ENCODE measurements at places on chromosomes 4 and X.

DNA sequence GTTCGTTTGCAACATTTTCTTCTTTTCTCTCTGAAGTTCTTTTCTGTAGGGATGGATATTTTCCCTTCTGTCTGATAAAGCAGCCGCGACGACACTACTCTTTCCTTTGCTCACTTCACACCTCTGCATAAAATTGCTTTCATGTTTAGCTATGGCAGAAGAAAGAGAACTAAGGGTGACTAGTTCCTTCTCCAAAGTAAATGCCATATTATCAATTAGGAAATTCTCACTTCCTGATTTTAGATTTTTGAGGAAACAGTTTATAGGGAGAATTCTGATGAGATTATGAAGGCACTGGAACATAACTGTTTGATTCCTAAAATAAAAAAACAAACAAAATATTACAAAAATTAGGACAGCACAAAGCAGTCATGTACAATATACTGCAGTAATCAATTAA, 29.2 kb downstream of the FANCB start:
- DNase-seq = no peak

DNA sequence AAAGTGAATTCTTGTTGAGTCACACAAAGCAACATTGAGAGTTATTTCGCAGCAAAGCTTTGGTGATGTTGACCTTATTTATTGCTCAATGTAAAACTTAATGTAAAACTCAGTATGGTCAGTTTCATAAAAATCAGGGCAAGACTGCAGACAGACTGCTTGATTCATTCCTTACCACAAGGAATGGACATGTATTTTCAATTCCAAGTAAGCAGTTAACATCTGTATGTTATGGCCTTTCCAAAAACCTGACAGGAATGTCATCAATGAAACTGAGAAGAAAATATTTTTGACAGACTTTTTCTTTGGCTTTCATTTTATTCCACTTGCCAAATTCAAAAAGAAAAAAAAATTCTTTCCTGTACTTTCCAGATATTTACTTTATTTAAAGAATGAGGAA, 488.3 kb downstream of the ANKRD50 start:
- DNase-seq = no peak

DNA sequence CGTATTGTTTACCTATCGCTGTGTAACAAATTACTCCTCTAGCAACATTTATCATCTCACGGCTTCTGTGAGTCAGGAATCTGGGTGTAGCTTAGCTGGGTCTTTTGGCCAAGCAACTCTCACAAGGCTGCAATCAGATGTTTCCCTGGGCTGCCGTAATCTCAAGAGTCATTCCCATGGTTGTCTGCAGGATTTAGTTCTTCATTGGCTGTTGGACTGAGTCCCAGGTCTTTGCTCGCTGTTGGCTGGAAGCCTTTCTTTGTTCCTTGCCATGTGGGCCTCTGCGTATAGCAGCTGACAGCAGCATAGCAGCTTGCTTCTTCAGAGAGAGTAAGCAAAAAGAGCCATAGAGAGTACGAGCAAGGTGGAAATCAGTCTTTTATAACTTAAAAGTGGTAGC, 16.8 kb downstream of the POLR2B start:
- no peak for DNase-seq

- DNase-seq = no peak
These were observed 81.2 kb upstream of the GPM6B start for GRCh38 chrX:13898083-13898482.

GRCh38 chr4:175905925-175906324, 93.9 kb upstream of the GPM6A start:
- no peak for DNase-seq

DNA sequence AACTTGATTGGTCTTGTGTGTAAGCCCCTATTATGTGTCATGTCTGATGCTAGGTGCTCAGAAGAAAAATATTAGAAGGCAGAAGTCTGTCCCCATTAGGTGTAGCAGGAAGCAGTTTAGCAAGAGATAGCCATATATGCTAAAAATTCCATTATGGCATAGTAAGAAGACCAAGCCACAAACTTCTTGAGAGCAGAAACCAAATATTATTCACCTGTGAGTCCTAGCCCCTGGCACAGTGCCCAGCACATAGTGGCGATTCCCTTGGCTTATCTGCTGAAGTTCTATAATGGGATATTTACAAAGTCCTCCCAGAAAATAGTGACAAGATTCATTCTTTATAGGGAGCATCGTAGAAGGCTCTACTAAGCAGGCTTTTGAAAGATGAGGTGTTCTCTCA, 174.4 kb downstream of the RAB28 start:
- DNase-seq = no peak

DNA sequence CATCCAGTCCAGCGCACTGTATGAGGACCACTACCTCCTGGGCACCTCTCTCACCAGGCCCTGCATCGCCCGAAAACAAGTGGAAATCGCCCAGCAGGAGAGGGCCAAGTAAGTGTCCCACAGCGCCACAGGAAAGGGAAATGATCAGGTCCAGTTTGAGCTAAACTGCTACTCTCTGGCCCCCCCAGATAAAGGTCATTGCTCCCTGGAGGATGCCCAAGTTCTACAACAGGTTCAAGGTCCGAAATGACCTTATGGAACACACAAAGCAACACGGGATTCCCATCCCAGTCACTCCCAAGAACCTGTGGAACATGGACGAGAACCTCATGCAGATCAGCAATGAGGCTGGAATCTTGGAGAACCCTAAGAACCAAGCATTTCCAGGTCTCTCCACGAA, 104.1 kb downstream of the PLS3 start:
- DNase-seq = no peak

DNA sequence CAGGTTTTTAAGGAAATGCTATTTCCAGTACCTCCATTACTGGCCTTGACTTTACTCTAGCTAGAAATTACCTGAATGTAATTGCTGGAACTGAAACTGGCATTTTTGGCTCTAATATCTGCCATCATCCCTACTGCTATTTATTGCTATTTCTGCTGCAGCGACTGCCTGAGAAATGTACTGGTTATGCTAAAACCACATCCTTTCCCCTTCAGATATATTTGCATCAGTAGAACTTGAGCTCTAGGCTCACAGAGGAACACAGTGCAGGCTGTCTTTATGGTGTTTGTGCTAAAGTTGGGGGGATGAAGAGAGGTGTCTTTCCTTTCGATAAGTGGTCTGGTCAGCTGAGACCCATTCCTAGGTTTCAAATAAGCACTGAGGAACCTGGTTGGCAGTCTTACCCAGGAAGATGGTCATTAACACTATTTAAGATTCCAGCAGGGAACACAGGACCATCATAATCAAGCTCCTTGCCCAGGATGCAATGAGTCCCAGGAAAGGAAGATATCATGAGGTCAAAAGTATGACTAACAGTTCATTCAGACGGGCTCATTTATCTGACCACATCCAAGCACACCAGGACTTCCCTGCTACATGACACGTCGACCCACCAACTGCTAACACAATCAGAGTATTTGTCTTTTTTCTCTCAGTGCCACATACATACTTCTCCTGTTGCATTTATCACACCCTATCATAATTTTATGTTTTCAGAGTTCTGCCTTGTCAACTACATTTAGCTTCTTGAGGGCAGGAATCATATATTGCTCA, 137.4 kb downstream of the GABRA3 start:
- no peak for DNase-seq

DNA sequence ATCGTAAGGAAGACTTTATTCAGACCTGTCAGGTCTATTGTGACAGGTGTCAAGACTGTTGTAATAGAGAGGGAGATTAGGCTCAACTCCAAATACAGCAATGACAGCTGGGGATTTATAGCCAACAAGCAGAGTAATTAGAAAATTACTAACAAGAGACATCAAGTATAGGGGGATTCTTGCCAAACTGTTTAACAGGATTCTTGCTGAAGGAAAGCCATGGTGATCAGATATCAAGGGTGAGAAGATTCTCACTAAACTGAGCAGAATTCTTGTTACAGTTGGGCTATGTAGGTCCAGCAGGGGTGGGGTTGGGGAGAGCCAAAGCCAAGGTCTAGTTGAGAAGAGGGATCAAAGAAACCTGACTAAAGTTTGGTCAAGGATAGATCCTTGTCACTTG, 461.0 kb upstream of the GALNT7 start:
- no peak for DNase-seq

- no peak for DNase-seq
These were observed 90.6 kb downstream of the LRP2BP start for GRCh38 chr4:185304944-185305690.

- DNase-seq = no peak
These were observed 271.3 kb downstream of the DKK2 start for GRCh38 chr4:106764774-106765173.

DNA sequence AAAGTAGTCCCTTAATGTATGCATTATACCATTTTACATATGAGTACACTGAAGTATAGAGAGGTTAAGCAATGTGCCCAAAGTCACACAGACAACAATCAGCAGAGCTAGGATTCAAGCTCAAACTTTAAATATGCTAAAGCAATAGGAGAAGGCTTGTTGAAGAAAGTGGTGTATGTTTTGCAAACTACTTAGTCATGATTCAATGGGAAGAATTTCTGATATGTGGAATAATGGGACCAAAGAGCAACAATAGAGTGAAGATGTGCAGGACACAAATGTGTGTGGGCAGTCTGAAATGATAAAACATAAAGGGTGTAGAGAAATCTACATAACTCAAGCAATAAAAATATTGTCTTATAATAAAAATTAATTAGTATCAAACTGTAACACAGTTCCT, 109.0 kb upstream of the ARSJ start:
- DNase-seq = no peak

DNA sequence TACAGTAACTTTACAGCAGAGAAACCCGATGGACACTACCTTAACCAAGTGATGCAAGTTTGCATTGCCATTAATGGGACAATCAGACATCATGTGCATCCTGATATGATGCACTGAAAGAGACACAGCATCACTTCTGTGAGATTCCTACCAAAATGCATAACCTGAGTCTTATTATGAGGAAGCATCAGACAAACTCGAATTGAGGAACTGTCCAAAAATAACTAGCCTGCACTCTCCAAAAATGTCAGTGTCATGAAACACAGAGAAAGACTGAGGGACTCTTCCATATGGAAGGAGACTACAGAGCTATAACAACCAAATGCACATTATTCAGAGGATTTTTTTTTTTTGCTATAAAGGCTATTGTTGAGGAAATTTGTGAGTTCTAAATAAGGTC, 66.6 kb upstream of the IQSEC2 start:
- DNase-seq = no peak

DNA sequence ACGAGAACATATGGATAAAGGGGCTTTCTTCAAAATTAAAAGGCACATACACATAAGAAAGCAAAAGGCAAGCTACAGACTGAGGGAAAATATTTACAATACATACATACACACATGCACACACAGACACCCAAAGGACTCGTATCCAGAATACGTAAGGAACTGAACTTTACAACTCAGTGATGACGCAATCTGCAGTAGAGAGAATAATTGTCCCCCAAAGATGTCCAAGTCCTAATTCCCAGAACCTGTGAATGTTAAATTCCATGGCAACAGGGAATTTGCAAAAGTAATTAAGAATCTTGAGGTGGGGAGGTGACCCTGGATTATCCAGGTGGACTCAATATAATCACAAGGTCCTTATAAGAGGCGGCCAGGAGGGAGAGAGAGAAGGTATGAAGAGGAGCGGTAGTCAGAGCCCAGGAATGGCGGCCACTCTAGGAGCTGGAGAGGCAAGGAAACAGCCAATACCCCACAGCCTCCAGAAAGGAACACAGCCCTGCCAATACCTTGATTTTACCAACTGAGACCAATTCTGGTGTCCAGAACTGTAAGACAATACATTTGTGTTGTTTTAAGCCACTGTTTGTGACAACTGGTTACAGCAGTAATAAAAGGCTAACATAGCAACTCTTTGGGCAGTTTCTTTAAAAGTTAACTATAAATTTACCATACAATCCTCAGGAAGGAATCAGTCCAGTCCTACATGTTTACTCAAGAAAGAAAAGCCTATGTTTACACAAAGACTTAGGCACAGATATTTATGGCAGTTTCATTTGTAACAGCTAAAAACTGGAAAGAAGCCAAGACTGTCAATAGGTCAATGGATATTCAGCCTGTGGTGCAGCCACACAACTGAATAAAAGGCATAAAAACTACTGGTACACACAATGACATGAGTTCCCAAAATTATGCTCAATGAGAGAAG, 27.3 kb upstream of the STS start:
- DNase-seq = no peak
